Caki2 (cell line): ENCODE measurements at places on chromosomes 7 and 10.

GRCh38 chr7:150363872-150364271 is 4.8 kb upstream of the REPIN1 start:
- no peak for DNase-seq

GRCh38 chr7:85033263-85033662 is 153.6 kb downstream of the SEMA3D start:
- no peak for DNase-seq

- no peak for DNase-seq
Measured at GRCh38 chr7:115085421-115085820, 163.5 kb downstream of the MDFIC start.

DNA sequence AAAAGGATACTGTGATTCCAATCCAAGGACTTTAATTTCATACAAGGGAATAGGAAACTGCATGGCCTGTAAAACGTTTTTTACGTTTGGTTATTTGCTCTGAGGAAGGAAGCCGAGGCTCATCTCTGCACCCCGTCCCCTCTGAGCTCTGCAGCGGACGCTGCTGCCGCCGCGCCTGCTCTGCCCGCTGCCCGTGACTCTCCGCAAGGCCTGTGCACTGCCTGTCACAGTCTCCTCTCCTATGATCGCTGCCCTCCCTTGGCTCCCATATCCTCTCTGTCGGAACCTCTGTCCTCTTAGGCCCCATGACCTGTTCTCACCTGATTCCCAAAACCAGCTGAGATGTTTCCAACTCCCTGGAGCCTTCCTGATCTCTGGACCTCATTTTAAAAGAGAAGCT is 320.3 kb upstream of the ZNF32 start:
- no peak for DNase-seq

DNA sequence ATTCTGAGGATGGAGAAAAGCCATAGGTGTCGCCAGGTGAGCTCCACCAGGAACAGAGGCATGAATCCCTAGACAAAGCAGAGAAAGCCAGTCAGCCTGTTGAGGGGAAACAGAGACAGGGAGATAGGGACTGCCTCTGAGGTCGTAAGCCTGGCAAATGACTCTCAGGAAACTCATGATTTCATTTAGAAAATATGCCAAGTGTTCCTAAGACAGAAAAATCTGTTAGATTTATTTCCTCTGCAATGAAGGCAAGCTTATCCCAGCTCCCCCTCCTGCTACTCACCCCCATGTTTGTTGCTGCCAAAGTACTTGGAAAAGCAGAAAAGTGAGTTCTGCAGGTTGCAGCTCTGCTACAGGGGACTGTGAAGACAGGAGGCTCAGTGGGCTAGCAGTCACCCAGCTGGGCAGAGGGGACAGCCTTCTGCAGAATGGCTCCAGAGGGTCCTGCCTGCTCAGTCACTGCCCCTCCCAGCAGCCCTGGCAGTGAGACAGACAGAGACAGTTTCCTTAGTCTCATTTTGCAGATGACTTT is 184.3 kb downstream of the ADRA2A start:
- no peak for DNase-seq

- DNase-seq: no peak
Measured at GRCh38 chr10:23754941-23755340, 316.1 kb downstream of the OTUD1 start.

- DNase-seq: no peak
Measured at GRCh38 chr10:75066271-75066670, 45.2 kb upstream of the SAMD8 start.

DNA sequence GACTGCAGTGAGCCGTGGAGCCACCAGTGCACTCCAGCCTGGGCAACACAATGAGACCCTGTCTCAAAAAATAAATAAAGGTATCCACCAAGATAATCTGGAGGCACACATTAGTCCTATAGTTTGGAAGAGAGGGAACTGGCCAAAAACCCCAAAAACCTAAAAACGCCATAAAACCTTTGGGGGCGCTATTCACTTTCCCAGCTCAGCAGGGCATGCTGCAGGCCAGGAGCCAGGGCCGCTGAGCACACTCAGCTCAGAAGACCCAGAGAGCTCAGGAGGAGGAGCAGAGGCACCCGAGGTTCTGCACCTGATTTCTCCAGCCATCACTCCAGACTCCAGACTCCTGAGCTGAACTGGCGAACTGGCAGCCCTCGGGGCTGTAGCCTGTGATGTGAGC is 167.2 kb upstream of the IMMP2L start:
- no peak for DNase-seq

DNA sequence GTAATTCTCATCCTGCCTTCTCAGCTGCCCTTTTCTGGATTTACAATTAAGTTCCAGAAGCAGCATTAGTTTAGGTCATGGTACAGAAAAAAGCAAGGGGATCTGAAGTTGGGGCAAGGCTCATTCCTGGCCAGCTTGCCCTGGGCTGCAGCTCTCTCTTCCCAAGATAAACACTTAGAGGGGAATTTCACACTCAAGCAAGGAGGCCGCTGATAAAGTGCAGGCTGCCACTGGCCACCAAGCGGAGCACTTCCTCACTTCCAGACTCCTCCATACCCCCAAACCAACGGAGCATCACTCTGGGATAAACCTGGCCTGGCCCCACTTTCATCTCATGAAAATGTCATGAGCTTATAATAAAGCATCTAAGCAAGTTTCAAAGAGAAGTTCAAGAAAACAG is 445.5 kb upstream of the MKI67 start:
- DNase-seq: no peak

DNA sequence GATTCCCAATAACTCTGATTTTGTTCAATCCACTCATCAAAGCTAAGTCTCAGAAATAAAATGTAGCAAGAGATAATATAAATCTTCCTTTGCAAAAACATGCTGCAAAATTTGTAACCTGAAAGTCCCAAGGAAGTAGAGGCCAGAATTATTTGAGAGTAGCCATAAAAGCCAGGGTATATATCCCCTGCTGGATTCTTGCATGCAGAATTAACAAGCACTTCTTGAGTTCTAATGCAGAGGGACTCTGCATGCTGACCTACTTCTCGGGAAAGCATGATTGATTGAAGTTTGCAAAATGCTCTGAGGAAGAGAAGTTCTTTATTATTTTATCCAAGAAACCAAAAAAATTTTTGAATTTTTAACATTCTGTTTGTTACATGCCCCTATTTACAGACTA is 121.6 kb downstream of the THSD7A start:
- DNase-seq: no peak

DNA sequence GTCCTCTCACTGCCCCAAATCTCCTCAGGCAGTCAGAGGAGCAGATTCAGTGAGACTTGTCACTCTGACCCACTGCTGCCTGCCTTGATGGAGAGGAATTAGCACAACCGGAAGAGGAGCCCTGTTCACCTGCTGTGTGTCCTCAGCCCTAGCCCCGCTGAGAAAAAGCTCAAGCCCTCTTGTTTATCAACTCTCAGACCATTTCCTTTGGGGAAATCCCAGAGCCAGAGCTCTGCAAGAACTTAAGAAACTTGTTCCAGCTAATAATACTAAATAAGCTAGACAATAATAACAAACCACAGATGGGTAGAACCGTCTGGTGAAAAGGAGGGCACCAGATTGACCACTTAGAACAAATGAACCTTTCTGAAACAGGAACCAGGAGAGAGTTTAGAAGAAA is 37.7 kb upstream of the ITGB1 start:
- no peak for DNase-seq

GRCh38 chr7:1964913-1965578 is 267.7 kb downstream of the MAD1L1 start:
- no peak for DNase-seq

DNA sequence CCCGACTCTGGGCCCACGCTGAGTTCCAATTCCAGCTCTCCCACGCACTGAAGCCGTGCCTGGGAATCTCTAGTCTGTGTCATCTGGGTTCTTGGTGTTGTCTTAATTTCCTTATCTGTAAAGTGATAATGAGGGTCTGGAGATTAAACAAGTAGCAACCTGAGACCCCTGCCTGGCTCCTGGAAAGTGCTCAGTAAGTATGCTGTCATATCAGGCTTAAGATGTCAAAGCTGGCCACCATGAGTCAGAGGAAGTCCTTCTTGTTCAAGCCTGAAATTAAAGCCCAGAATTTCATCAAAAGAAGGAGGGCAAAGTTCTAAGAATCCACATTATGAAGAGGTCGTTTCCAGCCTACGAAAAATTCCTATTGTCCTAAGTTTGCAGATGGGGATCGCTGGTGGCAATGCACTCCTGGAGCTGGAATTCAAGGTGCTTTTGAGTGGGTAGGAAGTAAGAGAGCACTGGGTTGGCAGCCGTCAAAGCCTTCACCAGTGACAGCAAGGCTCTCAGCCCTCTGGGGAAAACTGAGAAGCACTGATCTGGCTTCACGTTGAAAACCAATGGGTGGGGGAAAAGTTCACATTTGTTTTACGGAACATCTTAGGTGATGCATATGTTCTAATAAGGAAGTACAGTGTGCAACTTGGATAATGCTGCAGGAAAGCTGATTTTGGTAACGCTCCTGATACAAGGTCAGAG is 50.3 kb upstream of the NCAPG2 start:
- DNase-seq: no peak

GRCh38 chr7:93161181-93161762 is 13.1 kb upstream of the SAMD9L start:
- DNase-seq: no peak

GRCh38 chr10:86829472-86829871 is 73.1 kb downstream of the BMPR1A start:
- DNase-seq: no peak

DNA sequence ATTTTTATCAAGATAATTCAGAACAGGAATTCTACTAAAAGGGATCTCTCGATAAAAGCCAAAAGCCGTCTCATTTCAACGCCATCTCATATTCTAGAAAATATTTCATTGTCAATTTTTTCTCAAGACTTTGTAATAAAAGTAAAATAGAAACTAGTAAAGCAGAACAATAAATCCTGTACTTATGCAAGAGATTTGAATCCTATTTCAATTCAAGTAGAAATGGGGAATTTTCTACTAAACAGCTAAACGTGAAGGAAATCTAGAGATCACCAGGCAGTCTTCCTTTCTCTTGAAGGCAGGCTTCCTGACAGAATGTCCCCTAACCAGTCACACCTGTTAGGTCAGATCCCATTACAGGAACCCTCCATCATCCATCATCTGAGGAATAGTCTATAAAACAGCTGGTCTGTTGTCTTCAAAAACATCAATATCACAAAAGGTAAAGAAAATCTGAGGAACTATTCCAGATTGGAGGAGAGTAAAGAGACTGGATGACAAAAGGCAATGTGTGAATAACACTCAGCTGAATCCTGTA is 23.7 kb downstream of the USP6NL start:
- DNase-seq: no peak

GRCh38 chr10:71222601-71223346 is 10.4 kb downstream of the UNC5B start:
- no peak for DNase-seq

- no peak for DNase-seq
Measured at GRCh38 chr10:6788731-6789130, 208.7 kb upstream of the PRKCQ start.

DNA sequence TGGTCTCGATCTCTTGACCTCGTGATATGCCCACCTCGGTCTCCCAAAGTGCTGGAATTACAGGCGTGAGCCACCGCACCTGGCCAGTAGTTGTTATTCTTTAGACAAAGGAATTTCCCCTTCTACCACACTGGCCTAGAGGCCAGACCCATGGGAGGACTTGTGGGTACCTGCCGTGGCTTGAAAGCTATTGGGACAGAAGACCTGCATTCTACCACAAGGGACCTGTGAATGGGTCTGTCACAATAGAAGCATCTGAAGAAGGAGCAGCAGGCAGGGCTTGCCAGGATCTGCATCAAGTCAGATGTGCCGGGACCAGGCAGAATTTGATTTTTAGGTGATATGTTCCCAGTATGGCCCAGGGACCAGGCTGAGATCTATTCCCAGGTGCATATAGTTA is 356.9 kb downstream of the FGFR2 start:
- no peak for DNase-seq

GRCh38 chr7:157694376-157694665 is 357.5 kb downstream of the DNAJB6 start:
- no peak for DNase-seq

GRCh38 chr7:131489196-131489595 is 67.2 kb downstream of the PODXL start:
- no peak for DNase-seq

DNA sequence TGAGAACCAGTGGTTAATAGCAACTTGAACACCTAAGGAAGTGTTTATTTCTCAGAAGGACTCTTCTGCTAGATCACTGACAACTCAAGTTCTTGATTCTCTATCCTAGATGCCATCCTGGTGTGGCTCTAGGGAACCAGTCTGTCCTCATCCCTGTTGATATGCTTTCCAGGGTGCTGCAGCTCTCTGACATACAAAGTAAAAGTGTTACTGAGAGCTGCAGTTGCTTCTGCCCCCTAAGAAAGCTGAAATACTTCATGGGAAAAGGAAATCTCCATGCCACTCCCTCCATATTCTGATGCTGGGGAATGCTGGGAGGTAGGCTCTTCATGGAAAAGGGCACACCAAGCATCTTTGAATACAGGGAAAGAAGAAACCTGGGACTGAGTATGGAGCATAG is 168.1 kb downstream of the KLF6 start:
- no peak for DNase-seq

DNA sequence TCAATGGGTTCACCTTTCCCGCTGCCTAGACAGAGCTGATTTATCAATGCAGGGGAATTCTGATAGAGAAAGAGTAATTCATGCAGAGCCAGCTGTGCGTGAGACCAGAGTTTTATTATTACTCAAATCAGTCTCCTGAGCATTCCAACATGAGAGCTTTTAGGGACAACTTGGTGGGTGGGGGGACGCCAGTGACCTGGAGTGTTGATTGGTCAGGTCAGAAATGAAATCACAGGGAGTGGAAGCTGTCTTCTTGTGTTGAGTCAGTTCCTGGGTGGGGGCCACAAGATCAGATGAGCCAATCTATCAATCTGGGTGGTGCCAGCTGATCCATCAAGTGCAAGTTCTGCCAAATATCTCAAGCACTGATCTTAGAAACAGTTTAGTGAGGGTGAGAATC is 99.0 kb upstream of the CAV2 start:
- no peak for DNase-seq

DNA sequence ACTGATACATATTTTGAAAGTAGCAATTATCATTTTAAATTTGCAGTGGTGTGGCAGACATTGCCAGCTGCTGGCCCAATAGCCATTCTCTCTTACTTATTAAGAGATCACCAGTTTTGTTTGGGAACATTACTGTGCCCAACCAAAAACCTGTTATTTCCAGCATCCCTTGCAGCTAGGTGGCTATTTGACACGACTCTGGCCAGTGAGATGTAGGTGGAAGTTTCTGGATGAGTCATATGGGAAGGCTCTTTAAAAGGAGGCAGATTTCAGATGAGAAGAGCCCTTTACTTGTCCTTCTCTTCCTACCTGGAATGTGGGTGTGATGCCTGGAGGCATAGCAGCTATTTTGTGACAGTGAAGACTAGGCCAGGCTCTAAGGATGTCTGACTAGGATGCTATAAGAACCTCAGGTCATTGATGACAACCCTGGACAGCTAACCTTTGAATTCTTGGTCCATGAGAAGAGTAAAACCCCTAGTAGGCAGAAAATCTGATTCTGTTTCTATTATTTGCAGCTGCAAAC is 77.9 kb downstream of the CARD11 start:
- DNase-seq: no peak
